ENCODE measurements at places on chromosomes 4 and X.

- DNase-seq: no peak
Observed at GRCh38 chr4:11488657-11489452, 60.2 kb upstream of the HS3ST1 start.

DNA sequence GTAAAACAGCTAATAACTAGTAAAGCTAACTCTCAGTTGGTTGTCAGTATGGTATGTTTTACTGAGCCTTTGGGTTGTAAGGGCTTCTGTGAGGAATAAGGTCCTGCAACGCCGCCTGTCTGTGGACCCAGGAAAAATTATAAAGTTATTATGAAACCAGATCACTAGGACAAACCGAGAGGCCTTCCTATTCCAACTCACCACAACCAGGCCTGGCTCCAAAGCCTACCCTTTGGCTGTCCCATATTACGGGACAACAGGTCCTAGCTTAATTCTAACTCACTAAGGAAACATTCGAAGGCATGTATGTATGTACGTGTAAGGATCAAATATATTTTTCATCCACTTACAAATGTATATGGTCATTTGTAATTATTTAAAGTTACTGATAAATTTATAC, 1.4 kb downstream of the ANKRD17 start:
- peak; percentile 30 for DNase-seq

DNA sequence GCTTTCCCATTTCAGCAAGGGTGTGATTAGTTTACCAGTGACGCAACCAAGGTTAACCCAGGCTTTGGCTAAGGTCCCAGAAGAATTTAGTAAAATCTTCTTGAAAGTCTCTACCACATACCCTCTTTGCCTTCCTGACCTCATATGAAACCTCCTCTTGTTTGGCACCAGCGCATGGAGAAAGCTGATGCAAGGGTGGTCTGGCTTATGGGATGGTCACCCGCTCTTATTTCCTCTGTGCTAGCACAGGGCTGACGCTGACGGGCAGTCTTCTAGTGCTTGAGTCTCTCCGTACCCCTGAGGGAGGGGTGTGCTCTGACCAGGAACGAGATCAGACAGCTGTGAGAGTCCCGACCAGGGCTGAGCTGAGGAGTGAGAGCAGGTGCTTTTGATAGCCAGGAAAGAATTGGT, 137.6 kb downstream of the TENM3 start:
- no peak for DNase-seq

- DNase-seq: no peak
Observed at GRCh38 chrX:41526925-41527324, 79.8 kb downstream of the NYX start.

DNA sequence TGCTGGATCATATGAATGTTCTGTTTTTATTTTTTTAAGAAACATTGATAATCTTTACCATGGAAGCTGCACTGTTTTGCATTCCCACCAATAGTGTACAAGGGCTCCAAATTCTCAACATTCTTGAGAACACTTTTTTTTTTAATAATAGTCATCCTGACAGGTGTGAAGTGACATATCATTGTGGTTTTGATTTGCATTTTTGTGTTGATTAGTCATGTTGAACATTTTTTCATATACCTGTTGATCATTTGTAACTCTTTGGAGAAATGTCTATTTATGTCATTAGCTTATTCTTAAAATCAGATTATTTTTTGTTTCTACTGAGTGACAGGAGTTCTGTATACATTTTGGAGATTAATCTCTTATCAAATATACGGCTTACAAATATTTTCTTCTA, 408.5 kb downstream of the GLUD2 start:
- DNase-seq: no peak

DNA sequence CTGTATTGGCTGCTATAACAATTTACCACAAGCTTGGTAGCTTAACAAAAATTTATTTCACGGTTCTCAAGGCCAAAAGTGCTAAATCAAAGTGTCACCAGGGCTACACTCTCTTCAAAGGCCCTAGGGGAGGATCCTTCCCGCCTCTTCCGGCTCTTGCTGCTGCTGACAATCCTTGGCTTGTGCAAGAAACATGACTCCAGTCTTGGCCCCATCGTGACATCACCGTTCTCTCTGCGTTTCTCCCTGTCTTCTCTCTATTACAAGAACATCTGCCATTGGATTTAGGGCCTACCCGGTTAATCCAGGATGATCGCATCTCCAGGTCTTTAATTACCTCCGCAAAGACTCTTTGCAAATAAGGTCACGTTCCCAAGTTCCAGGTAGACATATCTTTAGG, 10.4 kb upstream of the CLCN4 start:
- no peak for DNase-seq

DNA sequence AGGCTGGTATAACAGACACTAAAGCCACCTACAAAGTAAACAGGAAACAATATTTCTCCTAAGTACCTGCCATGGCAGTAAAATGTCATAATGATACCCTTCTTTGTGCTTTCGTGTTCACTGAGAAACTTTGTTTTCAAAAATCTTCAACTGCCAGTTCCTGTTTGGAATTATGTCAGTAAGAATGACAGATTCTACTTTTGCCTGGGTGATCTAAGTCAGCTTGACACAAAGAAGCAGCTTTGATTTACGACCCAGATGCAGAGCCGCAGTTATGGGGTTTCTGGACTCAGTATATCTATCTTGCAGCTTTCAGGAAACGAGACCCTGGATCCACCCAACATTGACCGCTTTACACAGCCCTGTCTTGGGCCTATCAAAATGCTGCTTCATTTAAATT, 71.2 kb downstream of the SNX25 start:
- DNase-seq: no peak

- no peak for DNase-seq
Observed at GRCh38 chrX:40832723-40833122, 97.4 kb upstream of the MED14 start.

DNA sequence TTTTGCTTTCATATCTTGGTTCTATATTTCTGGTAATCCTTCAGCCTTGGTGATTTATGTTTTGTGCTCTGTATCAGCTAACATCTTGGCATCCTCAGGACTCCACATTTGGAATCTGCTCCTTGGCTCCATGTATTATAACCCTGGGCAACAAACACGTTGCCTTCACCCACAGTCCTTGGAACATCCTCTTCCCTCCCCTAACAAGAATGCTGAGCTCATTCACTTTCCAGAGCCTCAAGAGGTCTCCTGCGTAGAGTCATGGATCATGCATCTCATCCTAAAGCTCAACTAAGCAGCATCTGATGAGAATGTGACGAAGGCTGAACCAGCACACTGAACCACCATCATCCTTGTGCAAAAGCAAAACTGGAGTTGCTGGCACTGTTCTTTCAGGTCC, 60.5 kb upstream of the C1GALT1C1 start:
- DNase-seq: no peak
